ENCODE measurements at places on chromosomes 7 and 10.

DNA sequence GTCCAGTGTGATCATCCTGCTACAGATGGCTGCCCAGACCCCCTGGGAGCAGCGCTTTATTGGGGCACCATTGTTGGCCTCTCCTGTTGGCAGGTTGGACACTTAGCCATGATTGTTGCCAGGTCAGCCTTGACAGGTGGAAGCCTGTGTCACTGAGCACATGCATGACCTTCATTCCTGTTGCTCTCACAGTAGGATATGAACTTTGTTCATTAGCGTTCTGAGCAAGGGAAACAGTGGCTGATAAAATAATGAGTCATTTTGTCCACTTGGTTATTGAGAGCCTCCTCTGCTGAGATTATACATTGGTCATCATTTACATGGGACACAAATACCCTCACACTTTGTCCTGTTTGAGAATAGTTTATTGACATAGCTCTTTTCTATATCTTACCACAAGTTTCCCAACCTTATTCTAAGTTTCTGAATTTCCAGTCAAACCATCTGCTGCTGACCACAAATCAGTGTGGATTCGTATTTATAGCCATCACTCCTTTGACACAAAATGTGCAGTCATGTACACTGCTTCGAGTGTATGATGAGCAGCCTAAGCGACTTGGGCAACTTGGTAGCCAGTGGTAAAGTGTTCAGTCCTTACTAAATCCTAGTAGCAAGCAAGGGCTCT, 102.6 kb downstream of the TPST1 start:
- peak; percentile 56 for DNase-seq

- DNase-seq: no peak
These were observed 39.5 kb upstream of the SLF2 start for GRCh38 chr10:100873146-100873826.

- DNase-seq: peak; percentile 14
These were observed 137.2 kb upstream of the IGFBP3 start for GRCh38 chr7:46058086-46058823.

DNA sequence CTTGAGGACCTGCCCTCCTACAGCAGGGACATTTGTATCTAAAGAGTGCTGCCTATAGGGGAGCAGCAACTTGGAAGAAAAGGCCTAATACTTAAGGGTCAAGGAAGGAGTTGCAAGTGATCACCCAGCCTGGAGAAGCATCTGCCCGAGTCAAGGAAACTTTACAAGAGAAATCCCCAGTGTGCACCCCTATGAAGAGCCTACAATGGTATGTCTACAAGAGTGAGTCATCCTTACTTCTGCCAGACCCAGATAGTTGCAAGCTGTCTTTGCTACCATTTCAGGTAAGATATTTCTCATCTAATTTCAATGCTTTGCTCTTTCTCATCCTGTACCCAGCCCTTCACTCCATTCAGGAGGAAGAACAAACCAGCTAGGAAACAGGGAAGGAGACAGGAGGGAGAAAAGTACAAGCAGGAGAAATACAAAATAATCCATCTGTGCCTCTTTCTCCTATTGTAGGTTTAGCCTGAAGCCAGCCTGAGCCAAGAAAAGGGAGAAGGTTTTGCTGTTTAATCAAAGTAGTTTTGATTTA, 34.4 kb upstream of the AGR3 start:
- DNase-seq: peak; percentile 63

GRCh38 chr7:28682801-28683200, 270.5 kb downstream of the CREB5 start:
- no peak for DNase-seq

DNA sequence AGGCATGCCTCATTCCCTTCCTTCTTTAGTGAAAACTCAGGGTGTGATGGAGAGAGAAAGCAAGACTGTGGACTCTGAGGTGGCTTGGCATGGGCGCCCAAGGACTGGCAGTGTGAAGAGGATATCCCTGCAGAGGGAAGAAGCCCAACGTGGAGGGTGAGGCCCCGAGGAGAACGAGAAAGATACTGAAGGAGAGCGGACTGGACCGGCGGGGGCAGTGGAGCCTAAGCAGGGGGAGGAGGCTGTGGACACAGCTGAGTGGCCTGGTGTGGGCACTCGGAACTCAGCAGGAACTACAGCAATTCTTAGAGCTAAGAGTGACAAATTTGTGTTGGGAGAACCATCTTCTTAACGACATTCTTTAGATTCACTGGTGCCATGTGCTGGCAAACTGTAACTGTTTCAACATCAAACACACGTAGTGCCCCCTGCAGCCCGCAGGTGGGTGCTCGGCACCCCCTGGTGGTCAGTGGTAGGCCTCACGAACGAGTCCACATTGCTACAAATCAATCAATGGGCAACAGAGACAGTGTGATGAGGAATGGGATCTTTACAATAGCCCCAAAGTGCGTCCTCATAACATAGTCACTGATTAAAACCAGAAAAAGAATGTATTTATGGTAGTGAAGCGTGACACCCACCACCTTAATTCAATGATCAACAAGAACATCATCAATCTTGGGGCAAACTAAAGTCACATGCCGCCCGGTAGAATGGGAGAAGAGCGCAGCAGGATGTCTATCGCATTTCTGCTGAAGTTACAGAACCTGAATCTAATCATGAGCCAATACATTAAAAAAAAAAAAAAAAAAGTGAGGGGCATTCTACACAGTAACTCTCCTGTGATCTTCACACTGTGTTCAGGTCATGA, 2.0 kb upstream of the SFTPA1 start:
- DNase-seq: peak; percentile 24

GRCh38 chr10:132496360-132497062, 41.1 kb upstream of the INPP5A start:
- DNase-seq: no peak

DNA sequence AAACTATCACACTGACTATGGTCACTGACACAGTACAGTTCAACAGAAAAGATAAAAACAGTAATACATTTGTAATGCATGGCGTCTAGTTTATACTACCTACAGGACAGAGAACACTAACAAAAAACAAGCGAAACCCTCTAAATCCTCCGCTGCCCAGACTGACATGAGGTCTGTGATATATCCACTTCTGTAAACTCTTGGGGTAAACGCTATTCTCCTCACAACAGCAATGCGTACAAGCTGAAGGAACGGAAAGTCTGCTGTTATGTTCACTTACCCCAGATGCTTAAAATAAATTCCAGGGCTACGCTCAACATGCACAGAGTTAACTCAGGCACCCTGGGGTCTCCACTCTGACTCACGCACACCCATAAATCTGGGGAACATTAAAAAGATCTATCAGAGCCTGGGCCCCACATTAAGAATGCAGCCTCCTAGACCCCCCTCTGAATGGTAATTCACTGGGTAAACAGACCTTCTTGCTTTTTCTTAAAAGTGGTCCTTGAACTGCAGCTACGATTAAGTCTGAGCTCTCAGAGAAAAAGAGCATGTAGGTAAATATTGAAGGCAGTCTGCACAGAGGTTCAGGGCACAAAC, 105.6 kb downstream of the CTBP2 start:
- no peak for DNase-seq

GRCh38 chr7:138799336-138800000, 1.5 kb upstream of the ATP6V0A4 start:
- DNase-seq: no peak

DNA sequence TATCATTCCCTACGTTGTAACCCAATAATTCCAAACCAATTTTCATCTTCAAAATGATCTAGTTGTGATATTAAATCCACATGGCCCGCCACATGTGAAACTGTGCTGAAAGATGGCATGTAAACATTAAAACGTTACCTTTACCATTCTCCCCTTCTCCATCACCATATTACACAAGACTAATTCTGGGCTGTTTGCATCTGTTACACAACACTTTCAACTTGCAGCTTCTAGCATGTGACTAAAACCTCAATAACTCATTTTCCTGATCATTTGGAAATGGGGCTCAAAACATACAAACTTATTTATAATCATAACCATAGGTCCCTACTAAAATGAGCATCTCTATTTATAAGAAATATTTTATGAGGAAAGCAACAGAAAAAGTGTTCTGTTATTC, 4.7 kb downstream of the MTERF1 start:
- DNase-seq: no peak

GRCh38 chr10:5559642-5560141, 34.9 kb downstream of the CALML3 start:
- DNase-seq: peak; percentile 60

GRCh38 chr10:103627111-103627892, 133.8 kb downstream of the NEURL1 start:
- DNase-seq: no peak

GRCh38 chr7:34544621-34545020, 113.4 kb upstream of the NPSR1 start:
- no peak for DNase-seq

DNA sequence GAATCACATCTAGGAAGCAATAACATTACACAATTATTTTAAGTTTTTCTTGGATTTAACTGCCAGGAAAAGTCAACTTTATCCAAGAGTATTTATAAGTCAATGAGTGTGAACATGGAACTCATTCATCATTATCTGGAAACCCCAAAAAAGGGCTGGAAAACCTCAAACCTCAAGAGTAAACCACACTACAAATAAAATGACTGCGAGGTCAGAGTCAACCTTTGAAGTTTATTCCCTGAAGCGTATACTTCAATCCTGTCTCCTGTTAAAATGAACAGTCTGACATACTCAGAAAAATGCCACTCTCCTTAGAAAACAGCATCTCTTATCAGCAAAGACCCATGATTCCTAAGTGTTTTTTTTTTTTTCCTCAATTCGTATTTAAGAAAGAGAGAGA, 86.5 kb downstream of the RELN start:
- DNase-seq: no peak

DNA sequence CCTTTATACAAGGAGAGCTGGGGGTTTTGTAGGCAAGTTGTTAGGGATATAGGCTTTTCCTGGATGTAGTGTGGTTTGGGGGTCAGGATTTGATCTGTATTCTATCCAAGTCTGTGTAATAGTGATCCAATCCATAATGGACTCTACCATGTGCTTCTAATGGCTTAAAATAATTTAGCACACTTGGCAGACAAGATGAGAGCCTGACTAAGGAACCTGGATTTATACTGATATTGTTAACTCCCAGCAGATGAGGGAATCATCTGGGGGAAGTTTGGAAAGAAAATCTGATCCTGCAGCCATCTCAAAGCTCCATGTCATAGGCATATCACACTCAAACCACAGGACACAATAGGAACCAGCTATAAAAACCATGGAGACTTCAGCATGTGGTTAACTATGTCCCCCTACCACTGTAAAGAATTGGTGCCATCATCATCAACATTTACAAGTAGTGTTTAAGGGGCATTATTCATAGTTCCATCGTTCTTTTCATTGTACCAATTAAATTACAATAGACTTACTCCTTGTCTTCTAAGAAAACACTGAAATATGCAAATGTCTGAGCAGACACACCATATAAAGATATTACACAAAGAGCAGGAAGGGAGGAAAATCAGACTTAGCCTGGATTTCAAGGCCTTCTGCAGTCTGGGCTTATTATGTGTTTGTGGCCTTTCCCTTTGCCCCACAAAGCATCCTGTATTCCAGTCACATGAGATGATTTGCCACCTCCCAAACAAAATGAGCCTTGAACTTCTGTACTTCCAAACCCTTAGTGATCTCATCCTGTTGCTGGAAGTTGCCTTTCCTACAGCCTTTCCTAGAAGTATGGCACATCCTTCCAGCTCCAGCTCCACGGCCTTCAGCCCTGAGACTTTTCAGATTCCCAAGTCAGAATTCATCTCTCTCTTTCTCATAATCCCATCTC, 22.5 kb upstream of the HPS1 start:
- DNase-seq: no peak

- DNase-seq: peak; percentile 47
These were observed 27.7 kb upstream of the VAX1 start for GRCh38 chr10:117165538-117166417.

DNA sequence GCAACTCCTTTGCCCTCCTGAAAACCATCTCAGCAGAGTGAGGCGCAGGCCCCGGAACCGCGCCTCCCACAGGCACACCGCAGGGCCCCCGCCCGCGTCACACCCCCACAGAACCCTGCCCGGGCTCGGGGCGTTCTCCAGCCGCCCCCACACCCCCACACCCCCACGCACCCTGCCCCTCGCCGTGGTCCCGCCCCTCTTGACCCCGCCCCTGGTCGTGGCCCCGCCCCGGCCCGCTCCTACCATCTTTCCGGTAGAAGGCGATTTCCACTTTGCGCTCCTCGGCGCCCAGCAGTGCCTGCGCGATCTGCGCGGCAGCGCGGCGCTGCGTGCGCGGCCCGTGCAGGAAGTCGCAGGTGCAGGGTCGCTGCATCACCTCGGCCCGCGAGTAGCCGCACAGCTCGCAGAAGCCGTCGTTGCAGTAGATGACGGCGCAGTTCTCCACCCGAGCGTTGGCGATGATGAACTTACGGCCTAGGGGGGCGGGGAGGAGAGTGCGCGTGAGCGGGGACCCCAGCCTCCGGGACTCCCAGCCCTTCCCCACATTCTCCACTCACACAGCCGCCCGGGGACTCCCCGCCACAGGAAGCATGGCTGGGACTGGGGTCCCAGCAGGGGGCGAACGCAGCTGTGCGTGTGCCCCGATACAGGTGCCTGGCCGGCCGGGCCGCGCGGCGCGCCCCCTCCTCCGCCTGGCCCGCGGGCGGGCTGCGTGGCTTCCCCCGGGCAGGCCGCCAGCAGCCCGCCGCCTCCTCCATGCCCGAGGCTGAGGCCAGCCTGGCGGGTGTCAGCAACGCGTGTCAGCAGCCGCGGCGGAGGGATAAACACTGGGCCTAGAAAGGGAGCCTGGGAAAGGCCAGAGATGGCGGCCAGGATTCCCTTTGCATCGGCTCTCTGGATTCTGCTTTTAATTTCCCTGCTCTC, 3.4 kb downstream of the KCNH2 start:
- no peak for DNase-seq

GRCh38 chr10:72889391-72889831, 4.1 kb upstream of the OIT3 start:
- peak; percentile 27 for DNase-seq

- no peak for DNase-seq
These were observed 79.7 kb downstream of the VIPR2 start for GRCh38 chr7:159064816-159065510.

DNA sequence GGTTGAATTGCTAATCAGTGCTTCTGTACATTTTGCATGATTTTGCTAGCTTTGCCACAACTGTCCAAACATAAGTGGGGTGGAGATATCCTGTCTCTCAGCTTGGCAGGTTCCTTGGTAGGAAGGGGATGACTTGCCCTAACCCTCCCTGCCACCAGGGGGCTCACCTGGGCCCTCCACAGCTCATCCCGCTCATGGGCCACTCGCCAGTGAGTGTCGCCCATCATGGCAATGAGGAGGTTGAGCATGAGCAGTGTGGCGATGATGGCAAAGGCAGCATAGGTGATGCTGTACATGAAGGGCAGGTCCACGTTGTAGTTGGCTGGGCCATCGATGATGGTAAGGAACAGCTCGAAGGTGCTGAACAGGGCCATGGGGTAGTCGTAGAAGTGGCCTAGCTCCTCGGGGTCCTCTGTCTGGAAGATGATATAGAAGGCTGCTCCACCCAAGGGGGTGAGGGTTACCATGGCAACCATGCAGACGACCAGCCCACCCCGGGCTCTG, 12.2 kb downstream of the TRPV6 start:
- peak; percentile 11 for DNase-seq

DNA sequence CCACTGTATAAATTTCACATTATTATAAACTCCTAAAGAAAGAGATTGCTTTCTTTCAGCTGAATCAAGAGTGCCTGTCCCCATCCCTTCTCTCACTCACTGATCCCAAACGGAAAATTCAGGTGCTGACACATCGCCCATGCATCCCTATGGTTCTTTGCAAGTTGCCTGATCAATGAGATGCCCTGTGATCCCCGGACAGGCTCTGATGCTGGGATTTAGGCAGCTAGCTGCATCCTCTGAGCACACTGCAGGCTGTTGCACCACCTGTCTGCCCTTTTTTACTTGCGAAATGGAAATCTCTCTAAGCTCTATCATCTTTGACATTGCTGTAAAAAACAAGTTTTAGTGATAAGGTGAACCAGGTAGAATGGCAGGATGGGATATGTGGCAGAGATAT, 456.5 kb downstream of the GATA3 start:
- DNase-seq: no peak
